ENCODE measurements at places on chromosomes 7 and 10. TPM values are rescaled to one million over a fixed set of nuclear protein-coding genes. Genes with fewer than 3 reads are reported as not detected.

The GRM8 gene
- total RNA-seq = 2.2 TPM

GRCh38 chr7:147251751-147252325 is 1135.2 kb downstream of the CNTNAP2 start:
- H3K27ac ChIP-seq = no peak overlapping the region
- H3K4me1 ChIP-seq = no peaks in the 10 kb centered on the region
- DNase-seq = no peak
- no peak overlapping the region for H3K4me3 ChIP-seq

DNA sequence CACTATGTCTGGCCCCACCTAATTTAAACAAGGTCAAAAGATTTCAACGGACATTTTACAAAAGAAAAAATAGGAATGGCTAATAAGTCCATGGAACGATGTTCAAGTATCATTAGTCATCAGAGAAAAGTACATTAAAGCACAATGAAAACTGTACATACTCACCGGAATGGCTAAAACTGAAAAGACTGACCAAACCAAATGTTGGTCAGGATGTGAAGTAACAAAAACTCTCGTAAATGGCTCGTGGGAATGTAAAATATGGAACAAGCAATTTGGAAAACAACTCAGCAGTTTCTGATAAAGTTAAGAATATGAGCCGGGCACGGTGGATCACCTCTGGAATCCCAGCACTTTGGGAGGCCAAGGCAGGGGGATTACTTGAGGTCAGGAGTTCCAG is 65.7 kb upstream of the PARD3 start:
- H3K27ac ChIP-seq = no peak overlapping the region
- H3K4me1 ChIP-seq = no peaks in the 10 kb centered on the region
- no peak overlapping the region for H3K4me3 ChIP-seq
- DNase-seq = no peak
- no peaks in the 10 kb centered on the region for H3K27me3 ChIP-seq

The ZPBP gene
- not detected for total RNA-seq

DNA sequence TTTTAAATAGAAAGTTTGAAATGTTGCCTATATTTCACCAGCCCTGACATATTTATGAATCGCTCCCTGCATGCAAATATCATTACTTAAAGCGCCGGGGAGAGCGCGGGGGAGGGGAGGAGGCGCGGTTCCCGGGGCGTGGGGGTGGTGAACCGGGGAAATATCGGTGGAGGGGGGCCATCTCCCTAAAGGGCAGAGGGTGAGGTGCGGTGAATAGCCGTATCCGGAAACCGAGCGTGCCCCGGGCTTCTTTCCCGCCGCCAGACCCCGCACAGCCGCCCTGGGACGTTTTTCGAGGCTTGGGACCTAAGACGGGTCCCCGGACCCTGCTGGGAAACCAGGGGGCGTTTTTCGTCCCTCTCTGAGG is 6.9 kb upstream of the ZNF503 start:
- H3K27me3 ChIP-seq = peaks cover 60% of the 10 kb centered on the region
- H3K27ac ChIP-seq = no peak overlapping the region
- H3K36me3 ChIP-seq = no peaks in the 10 kb centered on the region
- no peak for DNase-seq
- peaks cover 17% of the 10 kb centered on the region for H3K4me1 ChIP-seq

Measured in astrocyte (in vitro differentiated cells and primary cell).